Activated T-helper 1 cell treated with anti-CD3 and anti-CD28 coated beads, Interleukin-12 subunit alpha, Interleukin-12 subunit beta, Interleukin-2, Interleukin-4 antibody, amounts not matched to agents 30 ng/mL and 10 ng/mL and 1 ng/mL, durations not matched to agents 14 hours and 24 hours and 36 hours (primary cell): ENCODE measurements at places on chromosomes 3 and 15. TPM values are rescaled to one million over a fixed set of nuclear protein-coding genes. Genes with fewer than 3 reads are reported as not detected.

ANKRD63 gene
- not detected in 2 replicates for total RNA-seq

SETD5 gene
- 135 and 140 TPM in 2 replicates for total RNA-seq

ANKRD34C gene
- total RNA-seq: not detected in 2 replicates

BTBD1 gene
- total RNA-seq: 61.7 and 61.8 TPM in 2 replicates

EHD4 gene
- 29.5 and 30.1 TPM in 2 replicates for total RNA-seq

IMPG2 gene
- 0.05 and 0.13 TPM in 2 replicates for total RNA-seq

TRPC1 gene
- 0.66 and 1.1 TPM in 2 replicates for total RNA-seq

DLG1 gene
- total RNA-seq: 85.0 and 87.1 TPM in 2 replicates

OCA2 gene
- not detected in 2 replicates for total RNA-seq

LCMT2 gene
- 15.4 and 15.7 TPM in 2 replicates for total RNA-seq

RTP3 gene
- total RNA-seq: not detected in 2 replicates

SEMA3B gene
- 0.49 and 1.0 TPM in 2 replicates for total RNA-seq

RAD51 gene
- 62.0 and 62.4 TPM in 2 replicates for total RNA-seq

RABL3 gene
- 24.3 and 25.6 TPM in 2 replicates for total RNA-seq

MORC1 gene
- not detected in 2 replicates for total RNA-seq

DISP2 gene
- 0.02 and 0.54 TPM in 2 replicates for total RNA-seq

GPR62 gene
- not detected in 2 replicates for total RNA-seq

APBA2 gene
- 0.80 and 0.86 TPM in 2 replicates for total RNA-seq

MYZAP gene
- not detected in 2 replicates for total RNA-seq

RHOV gene
- total RNA-seq: 1.3 and 1.6 TPM in 2 replicates

ARRDC4 gene
- 1.3 and 1.5 TPM in 2 replicates for total RNA-seq

SPSB4 gene
- not detected in 2 replicates for total RNA-seq

RPS27L gene
- total RNA-seq: 163 and 164 TPM in 2 replicates

ZMYND10 gene
- total RNA-seq: 1.5 and 1.7 TPM in 2 replicates

FAM227B gene
- 2.3 and 2.9 TPM in 2 replicates for total RNA-seq

ZNF860 gene
- 0.34 and 0.81 TPM in 2 replicates for total RNA-seq
